ENCODE measurements at places on chromosomes 12 and 14. TPM values are rescaled to one million over a fixed set of nuclear protein-coding genes. Genes with fewer than 3 reads are reported as not detected.
A peak's percentile ranks its signal among the peaks of the same experiment; 100 is the strongest.

- no peak for DNase-seq
Observed at GRCh38 chr14:77554816-77555599, 56.4 kb upstream of the ISM2 start.

DNA sequence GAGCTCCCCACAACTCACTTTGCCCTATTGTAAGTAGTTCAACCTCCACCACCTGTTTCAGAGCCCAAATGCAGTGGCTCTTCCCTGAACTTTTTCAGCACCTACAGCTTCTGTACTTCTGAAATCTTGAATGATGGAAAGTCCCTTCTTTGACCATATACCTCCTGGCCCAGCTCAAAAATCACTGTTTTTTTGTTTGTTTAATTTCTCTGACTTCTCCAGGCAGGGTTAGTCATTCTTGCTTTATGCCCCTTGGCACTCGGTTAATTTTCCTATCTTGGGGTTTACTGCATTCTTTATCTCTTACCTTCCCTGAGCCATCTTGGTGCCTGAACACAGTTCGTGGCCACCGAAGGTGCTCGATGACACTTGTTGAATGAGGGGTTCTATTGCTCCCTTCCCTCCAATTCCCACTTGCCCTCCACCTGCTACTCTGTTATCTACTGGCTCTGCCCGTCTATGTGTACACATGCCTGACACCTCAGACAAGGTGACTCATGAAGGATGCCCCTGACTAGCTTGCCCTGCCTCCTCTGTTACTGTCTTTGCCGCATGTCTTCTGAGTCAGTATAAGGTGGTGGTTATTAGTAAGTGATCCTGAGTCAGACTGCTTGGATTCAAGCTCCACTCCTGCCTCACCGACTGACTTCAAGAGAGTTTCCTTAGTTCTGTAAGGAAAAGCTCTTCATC, 4.4 kb downstream of the AMHR2 start:
- peak; percentile 67 for DNase-seq

CLECL1 gene
- not detected for total RNA-seq

- no peak for DNase-seq
Observed at GRCh38 chr14:77979666-77980351, 179.9 kb downstream of the ADCK1 start.

ANKRD9 gene
- total RNA-seq: 44.0 TPM

GRCh38 chr12:24087294-24087693, 137.8 kb upstream of the SOX5 start:
- no peak for DNase-seq

SOAT2 gene
- total RNA-seq: 0.15 TPM

DNA sequence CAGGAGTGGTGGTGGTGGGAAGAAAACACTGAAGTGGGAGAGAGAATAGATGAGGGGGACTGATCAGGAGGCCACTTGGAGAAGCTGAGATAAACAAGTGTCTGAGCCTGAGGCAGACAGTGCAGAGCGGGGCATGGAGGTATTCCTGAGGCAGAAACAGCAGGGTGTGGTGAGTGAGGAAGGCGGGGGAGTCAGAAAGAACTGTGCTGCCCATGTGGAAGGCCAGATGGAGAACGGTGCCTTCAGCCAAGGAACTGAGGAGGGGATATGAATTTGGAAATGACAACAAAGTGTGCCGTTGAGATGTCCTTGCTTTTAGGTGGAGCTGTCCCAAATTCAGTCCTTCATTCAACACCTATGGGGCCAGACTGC, 13.7 kb downstream of the APPL2 start:
- DNase-seq: no peak

- no peak for DNase-seq
Observed at GRCh38 chr14:87628780-87629179, 364.2 kb downstream of the GALC start.

PTCSC3 gene
- not detected for total RNA-seq

- no peak for DNase-seq
Observed at GRCh38 chr12:115521771-115522409, 755.6 kb downstream of the MED13L start.

DNA sequence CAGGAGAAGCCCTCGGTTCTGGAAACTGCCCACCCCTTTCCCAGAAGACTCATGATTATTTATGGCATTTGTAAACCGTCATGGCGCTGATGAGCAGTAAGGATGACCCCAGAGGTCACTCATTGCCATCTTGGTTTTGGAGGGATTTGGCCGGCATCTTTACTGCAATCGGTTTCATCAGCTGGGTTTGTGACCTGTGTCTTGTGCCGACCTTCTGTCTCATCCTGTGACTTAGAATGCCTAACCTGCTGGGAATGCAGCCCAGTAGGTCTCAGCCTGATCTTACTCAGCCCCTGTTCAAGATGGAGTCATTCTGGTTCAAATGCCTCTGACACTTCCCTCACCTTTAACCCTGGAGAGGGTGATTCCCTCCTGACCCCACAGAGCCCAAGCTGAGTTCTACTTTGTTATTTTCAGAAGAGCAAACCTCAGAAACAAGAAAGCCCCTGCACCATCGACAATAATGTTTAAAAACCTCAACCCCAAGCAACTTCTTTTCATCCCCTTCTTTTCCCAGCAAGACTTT, 105.5 kb upstream of the SFSWAP start:
- DNase-seq: no peak

- DNase-seq: no peak
Observed at GRCh38 chr12:51216642-51217041, 1.2 kb downstream of the POU6F1 start.

PLCZ1 gene
- not detected for total RNA-seq

DEPDC4 gene
- 1.1 TPM for total RNA-seq
